Hepatocyte (in vitro differentiated cells): ENCODE measurements at places on chromosomes 13 and 19. TPM values are rescaled to one million over a fixed set of nuclear protein-coding genes. Genes with fewer than 3 reads are reported as not detected.
A peak's percentile ranks its signal among the peaks of the same experiment; 100 is the strongest.

Gene ENOX1
- polyA plus RNA-seq, result 2.9 and 4.0 TPM in 2 replicates

DNA sequence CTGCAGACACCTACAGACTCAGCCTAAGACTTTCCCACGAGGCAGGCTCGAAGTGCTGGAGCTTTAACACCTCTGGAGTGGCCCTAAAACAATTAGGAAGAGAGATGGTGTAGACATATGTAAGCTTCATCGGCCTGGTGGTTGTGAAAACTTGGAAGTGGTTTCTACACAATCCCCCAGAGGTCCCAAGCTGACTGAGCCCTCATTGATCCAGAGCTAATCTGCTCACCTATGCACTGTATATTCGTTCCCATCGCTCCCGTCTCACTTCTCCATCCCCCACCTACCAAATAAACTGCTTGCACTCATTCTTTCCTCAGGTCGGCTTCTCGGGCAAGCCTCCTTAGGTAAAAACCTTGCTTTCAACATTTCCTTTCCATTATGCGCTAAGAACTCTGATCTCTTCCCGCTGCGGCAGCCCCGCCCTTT is 767 bp upstream of the ZNF793 start:
- DNase-seq, result peak; percentile 6
- no peaks in the 10 kb centered on the region for H3K36me3 ChIP-seq
- H3K4me3 ChIP-seq, result peak overlapping the region; percentile 93

Gene ACP7
- 0.13 and 0.21 TPM in 2 replicates for polyA plus RNA-seq

- no peak overlapping the region for H3K27ac ChIP-seq
- H3K27me3 ChIP-seq, result no peaks in the 10 kb centered on the region
- H3K4me3 ChIP-seq, result no peak overlapping the region
- peaks cover 4% of the 10 kb centered on the region for H3K4me1 ChIP-seq
- DNase-seq, result no peak
Observed at GRCh38 chr13:43295825-43296564, 272.6 kb downstream of the DNAJC15 start.

Gene KRTDAP
- polyA plus RNA-seq, result 0.97 and 1.6 TPM in 2 replicates

- no peak overlapping the region for H3K4me3 ChIP-seq
- no peak for DNase-seq
- H3K36me3 ChIP-seq, result no peaks in the 10 kb centered on the region
- no peaks in the 10 kb centered on the region for H3K4me1 ChIP-seq
- H3K27me3 ChIP-seq, result peaks cover 7% of the 10 kb centered on the region
Observed at GRCh38 chr19:54252243-54252642, 4.8 kb downstream of the LILRB5 start.

DNA sequence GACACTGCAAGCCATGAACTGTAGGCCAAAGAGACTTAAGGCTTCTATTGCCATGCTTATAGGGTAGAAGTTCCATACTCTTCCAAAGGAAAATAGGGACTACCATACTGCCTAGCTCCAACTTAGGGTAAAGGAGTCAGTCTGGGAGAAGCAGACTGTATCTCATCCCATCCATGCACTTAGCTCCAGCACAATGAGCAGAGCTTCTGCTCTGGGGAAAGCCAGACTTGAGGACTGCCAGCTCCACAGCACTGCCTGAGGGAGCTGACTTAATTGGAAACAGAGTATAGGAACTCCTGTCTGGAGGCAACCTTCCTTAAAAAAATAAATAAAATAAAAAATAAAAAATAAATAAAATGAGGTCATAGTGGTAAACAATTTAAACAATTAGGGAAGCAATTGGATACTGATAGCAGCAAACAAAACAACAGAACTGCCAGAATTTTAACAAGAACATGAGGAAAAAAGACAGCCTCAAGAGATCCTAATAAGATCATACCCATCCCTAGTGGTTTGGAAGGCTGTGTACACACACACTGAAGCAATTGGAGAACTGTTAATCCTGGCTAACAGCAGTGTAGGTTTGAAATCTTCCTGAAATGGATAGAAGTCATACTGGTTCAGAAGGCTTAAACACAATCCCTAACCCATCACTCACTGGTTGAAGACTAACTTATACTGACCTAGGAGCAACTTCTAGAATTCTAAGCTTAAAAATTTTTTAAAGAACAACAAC is 550.1 kb downstream of the TBC1D4 start:
- no peak overlapping the region for H3K27ac ChIP-seq
- no peak for DNase-seq
- H3K4me1 ChIP-seq, result no peaks in the 10 kb centered on the region
- H3K4me3 ChIP-seq, result no peak overlapping the region
- H3K27me3 ChIP-seq, result no peaks in the 10 kb centered on the region

- DNase-seq, result no peak
- H3K4me1 ChIP-seq, result no peaks in the 10 kb centered on the region
- no peak overlapping the region for H3K27ac ChIP-seq
- H3K4me3 ChIP-seq, result no peak overlapping the region
- no peaks in the 10 kb centered on the region for H3K36me3 ChIP-seq
Observed at GRCh38 chr19:32178956-32179355, 166.5 kb upstream of the ZNF507 start.

Gene ZNF540
- 1.3 and 1.9 TPM in 2 replicates for polyA plus RNA-seq

Gene LACC1
- 3.1 and 3.6 TPM in 2 replicates for polyA plus RNA-seq
